Neural progenitor cell (in vitro differentiated cells): ENCODE measurements at places on chromosomes 6 and 20. TPM values are rescaled to one million over a fixed set of nuclear protein-coding genes. Genes with fewer than 3 reads are reported as not detected.

- DNase-seq, result no peak
These were observed 30.7 kb downstream of the CHD6 start for GRCh38 chr20:41587523-41587922.

- DNase-seq, result peak; percentile 75
These were observed 550.5 kb upstream of the MARCKS start for GRCh38 chr6:113306552-113307145.

GRCh38 chr6:14192216-14192788 lies 74.7 kb downstream of the CD83 start:
- DNase-seq, result no peak

The APOM gene
- 2.6 and 4.2 TPM in 2 replicates for total RNA-seq

GRCh38 chr6:71181565-71181964 lies 107.0 kb upstream of the OGFRL1 start:
- peak; percentile 52 for DNase-seq

DNA sequence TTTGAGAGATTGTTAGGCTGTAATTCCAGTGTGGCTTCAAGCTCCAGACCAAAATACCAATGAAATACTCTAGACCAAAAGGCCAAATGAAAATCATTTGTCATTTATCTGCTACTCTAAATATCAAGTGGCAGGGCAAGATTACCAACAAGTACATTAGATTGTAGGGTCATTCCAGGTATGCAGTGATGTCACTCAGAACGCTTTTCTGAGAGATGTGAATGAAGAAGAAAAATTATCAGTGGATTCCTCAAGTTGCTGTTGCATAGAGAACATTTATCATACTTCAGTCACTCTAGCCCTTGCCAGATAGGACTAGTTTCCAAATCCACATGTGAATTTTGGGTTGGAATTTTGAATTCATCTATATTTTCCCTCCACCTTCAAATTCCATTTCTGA lies 65.0 kb downstream of the ZFAND3 start:
- no peak for DNase-seq

GRCh38 chr6:151252634-151253033 lies 12.9 kb downstream of the AKAP12 start:
- DNase-seq, result no peak

DNA sequence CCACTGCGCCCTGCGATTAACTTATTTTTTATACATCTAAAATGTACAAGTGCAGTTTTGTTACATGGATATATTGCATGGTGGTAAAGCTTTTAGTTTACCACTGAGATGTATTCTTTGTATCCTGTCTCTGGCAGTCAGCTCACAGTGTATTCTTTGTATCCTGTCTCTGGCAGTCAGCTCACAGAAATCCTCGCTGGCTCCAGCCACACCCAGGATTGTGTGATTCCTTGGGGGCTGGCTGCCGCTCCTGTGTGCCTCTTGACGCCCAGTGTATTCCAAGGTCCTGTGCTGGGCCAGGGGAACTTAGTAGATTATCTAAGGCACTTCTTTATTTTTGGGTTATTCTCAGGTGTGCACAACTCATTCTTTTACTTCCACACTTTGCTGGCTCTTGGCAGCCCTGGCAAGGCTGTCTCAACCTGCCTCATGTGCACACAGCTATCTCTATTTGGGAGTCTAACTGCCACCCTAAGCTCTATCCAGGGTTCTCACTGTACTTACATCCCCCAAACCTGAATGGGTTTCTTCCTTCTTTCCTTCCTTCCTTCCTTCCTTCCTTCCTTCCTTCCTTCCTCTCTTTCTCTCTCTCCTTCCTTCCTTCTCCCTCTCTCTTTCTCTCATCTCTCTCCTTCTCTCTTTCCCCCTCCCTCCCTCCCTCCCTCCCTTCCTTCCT lies 12.4 kb upstream of the RNF24 start:
- DNase-seq, result no peak

- no peak for DNase-seq
These were observed 9.4 kb downstream of the ABCC10 start for GRCh38 chr6:43436577-43437282.

GRCh38 chr20:32338665-32339064 lies 19.5 kb upstream of the ASXL1 start:
- no peak for DNase-seq

The PNPLA1 gene
- not detected in 2 replicates for total RNA-seq

DNA sequence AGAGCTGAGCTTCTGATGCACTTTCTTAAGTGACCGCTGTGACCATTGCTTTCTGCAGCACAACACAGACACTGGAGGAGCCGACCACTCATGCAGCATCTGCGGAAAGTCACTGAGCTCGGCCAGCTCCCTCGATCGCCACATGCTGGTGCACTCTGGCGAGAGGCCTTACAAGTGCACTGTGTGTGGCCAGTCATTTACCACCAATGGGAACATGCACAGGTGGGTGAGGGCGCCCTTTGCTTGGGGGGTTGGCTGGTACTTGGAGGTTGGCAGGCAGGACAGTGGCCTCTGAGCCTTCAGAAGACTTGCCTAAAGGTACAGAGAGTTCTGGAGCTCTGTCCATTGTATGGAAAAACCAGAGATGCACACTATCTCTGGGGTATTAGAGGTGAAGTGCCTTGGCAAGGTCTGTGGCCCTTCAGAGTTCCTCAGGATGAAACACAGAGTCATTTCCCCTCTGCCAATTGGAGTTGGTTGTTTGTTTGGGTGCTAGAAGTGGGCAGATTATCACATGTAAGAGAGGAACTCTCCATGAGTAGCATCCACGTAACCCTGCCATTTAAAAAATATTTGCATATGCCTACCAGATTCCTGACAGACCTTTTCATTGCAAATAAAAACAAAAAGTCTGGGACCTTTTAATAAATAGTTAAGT lies 81.5 kb downstream of the RREB1 start:
- DNase-seq, result peak; percentile 13

GRCh38 chr6:55136916-55137315 lies 37.4 kb upstream of the HCRTR2 start:
- DNase-seq, result no peak
